Body of pancreas (tissue), 4 donors: ENCODE measurements at places on chromosomes 3 and 15. TPM values are rescaled to one million over a fixed set of nuclear protein-coding genes. Genes with fewer than 3 reads are reported as not detected.

DNA sequence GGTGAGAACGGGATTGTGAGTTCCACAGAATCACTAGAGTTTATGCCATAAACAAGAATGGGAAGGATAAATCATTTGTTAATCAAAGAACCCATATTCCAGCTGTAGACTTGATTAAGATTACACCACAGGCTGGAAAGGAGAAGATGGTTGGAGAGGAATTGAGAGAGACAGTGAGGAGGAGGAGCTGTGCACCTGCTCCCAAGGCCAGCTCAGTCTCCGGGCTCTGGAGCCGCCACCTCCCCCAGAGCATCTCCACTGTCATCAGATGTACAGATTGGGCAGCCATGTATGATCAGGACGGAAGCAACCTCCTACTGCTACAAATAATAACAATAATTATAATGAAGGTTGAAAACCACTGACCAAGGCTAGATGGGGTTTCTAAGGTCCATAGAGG, 170.0 kb downstream of the MINAR1 start:
- no peak for DNase-seq

- DNase-seq = no peak
These were observed 24.1 kb downstream of the SV2B start for GRCh38 chr15:91124132-91124531.

DNA sequence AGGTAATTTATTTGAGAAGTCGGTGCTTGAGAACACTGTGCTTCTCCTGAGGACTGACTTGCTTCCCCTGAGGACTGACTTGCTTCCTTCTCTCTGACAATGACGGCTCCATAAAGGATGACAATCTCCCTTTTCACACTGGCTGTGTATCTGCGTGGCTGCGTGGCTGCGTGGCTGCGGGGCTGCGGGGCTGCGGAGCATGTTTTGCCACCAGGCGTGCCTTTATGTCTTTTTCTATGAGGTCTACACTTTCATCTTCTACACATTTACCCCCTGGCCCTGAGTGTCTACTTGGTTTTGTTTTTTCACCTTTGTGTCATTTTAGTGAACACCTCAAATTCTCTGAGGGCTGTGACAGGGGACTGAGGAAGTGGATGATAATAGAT, 89.9 kb downstream of the XXYLT1 start:
- DNase-seq = no peak

- DNase-seq = no peak
These were observed 93.4 kb downstream of the PEX5L start for GRCh38 chr3:179943117-179943880.

GRCh38 chr3:13420831-13421765, 976 bp upstream of the NUP210 start:
- no peak for DNase-seq

DNA sequence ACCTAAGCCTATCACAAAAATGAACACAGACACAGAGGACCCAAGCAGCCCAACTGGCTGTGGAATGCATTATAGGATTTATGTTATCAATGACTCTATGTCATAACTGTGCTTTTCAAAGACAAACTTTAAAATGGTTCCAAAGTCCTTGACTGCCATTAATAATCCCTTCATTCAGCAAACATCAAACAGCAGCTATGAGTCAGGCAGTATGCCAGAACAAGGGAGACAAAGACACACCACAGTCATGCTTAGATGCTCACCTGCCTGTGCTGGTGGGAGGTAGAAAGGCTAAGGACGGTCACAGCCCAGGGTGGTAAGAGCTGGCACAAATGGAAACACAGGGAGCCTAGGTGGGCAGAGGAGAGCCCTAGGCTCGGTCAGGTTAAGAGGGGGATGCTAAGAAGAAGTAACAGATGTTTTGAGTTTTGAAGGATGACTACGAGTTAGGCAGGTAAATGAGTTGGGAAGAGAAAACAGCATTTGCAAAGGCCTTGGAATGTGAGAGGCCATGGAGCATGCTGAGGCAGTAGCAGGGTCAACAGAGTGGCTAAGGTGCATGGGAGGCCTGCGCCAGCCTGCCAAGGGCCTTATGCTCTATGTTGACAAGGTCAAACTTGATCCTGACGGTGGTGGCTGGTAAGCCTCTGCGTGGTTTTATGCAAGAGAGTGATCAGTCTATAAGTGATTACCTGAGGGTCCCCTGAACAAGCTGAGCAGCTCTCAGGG, 23.0 kb downstream of the NMNAT3 start:
- DNase-seq = no peak

GRCh38 chr15:41231422-41232226, 556 bp downstream of the CHP1 start:
- no peak for DNase-seq

DNA sequence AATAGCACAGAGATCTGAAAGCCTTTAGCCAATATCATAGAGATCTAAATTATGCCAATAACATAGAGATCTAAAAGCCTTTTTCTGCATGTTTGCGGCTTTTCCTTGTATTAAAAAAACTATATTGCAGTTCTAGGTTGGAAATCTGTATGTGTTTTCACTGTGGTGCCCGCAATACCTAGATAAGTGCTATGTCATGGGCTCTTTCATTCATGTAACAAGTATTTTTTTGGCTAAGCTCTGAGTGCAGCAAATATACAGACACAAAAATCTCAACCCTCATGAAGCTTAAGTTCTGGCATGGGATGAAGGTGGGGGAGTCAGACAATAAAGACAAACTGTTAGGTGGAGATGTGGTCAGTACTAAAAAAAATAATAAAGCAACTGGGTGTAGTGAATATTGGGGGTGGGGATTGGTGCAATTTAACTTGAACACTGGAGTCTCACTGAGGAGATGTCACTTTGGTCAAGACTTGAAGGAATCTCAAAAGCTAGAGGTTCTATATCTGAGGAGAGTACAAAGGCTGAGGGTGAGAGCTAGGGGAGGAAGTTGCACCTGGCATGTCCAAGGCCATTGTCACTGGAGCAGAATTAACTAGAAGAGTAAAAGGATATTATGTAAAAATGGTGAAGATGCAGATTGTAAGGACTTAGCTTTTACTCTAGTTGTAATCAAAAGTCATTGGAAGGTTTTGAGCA, 973 bp downstream of the BUB1B start:
- DNase-seq = no peak

Gene ITGA11
- total RNA-seq = 0.99 TPM

Gene RBP2
- not detected for total RNA-seq

Gene CASR
- total RNA-seq = 11.9 TPM
